ENCODE measurements at places on chromosomes 1 and 21. TPM values are rescaled to one million over a fixed set of nuclear protein-coding genes. Genes with fewer than 3 reads are reported as not detected.

SFN gene
- 0.18 TPM for total RNA-seq

ERG gene
- 14.2 TPM for total RNA-seq

OR2M5 gene
- total RNA-seq, result not detected

RIPPLY3 gene
- 0.09 TPM for total RNA-seq

DCAF6 gene
- total RNA-seq, result 91.0 TPM

CATSPERE gene
- total RNA-seq, result 1.1 TPM

ARHGEF16 gene
- total RNA-seq, result 0.40 TPM

BARHL2 gene
- total RNA-seq, result not detected

USH2A gene
- 0.40 TPM for total RNA-seq

ETV3L gene
- not detected for total RNA-seq

Measured in muscle of leg (tissue), 16 donors.